ENCODE measurements at places on chromosomes 1 and 21. TPM values are rescaled to one million over a fixed set of nuclear protein-coding genes. Genes with fewer than 3 reads are reported as not detected.

DNA sequence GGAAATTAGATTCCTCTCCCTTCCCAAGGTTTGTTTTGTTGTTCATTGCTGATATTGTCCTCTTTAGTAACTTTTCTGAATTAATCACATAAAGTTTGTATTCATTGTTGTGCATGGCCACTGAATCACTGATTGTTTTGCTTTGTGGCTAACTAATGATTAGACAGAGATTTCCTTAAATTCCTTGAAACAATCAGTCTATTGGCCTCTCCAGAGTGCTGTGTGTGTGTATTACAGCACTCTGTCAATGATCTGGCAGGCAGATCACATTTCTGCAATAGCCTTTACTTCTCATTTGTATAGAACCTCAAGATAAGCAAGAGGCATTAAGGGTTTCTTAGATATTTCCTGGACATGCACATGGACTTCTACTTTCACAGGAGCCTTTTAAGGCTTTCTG lies 78.6 kb downstream of the DUSP10 start:
- DNase-seq, result no peak

GRCh38 chr1:156664767-156665411 lies 12.3 kb downstream of the NES start:
- no peak for DNase-seq

DNA sequence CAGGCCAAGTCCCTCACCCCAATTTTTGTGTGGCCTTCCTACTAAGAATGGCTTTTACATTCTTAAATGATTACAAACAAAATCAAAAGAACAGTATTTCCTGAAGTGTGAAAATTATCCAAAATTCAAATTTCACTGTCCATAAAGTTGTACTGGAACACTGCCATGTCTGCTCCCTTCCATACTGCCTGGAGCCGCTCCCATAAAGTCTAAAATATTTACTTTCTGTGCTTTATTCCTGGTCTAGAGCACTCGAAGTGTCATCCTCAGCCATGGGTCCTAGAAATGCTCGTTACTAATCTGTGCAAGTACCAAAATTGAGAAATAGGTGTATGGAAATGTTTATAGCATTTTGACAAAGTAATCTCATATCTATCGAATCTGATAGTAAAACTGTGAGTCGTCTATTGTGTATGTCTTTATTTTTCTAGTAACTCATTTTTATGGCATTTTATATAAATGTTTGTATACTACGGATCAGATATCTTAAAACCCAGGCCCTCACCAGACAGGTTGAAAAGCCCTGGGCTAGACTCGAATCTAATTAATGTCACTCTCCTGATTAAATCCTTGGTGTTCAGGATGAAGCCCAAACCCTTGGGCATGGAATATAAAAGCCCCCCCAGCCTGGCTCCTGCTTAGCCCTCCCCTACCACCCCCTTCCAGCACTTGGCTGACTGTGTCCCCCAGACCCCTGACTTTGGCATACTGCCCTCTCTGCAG lies 4.9 kb downstream of the LBR start:
- DNase-seq, result no peak

- no peak for DNase-seq
Observed at GRCh38 chr1:81752840-81753239, 47.9 kb upstream of the ADGRL2 start.

DNA sequence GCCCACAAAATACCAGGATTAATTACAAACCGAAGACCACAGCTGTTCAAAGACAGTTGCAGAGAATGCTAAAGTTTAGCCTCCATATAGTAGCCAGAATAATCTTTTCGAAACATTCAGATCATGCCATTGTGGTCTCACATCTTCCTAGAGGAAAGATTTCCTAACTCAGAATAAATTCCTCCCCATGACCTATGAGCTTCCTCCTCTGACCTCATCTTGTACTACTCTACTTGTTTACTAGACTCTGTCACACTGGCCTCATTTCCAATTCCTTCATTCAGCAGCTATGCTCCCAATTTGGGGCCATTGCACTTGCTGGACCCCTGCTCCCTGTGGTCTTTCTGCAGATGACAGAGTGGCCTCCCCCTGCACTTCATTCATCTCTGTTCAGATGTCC lies 71.8 kb upstream of the LRRC53 start:
- no peak for DNase-seq

DNA sequence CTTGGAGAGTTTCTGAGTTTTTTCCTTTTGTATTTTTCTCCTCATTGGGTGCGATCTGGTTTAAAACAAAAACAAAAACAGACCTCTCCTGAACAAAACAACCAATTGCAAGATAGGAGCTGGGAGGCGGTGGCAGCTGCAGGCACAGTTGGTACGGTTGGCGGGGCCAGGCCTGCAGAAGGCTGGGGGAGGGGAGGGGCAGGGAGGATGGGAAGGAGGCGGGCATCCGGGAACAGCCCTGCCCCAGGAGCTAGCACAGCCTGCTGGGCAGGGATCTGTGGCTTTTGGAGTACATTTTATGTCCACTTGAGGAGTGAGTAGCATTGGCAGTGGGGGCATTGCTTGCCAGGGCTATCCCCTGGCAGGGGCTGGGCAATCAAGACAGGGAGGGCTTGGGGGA lies 5.2 kb downstream of the CAPN9 start:
- DNase-seq, result no peak

The CLSTN1 gene
- polyA plus RNA-seq, result 134 TPM

The SPATA21 gene
- polyA plus RNA-seq, result not detected

The NBPF20 gene
- 1.8 TPM for polyA plus RNA-seq

DNA sequence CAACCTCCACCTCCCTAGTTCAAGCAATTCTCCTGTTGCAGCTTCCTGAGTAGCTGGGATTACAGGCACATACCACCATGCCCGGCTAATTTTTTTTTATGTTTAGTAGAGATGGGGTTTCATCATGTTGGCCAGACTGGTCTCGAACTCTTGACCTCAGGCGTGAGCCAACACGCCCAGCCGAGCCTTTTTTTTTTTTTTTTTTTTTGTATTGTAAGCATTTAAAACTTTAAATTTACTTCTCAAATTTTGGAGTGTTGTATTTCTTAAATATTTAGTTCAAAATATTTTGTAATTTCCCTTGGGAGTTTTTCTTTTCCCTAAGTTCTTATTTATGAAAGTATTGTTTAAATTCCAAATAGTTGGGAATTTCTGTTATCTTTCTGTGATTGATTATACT lies 9.2 kb upstream of the SCAF4 start:
- DNase-seq, result no peak

The HSPB7 gene
- polyA plus RNA-seq, result 5.5 TPM

GRCh38 chr21:34537838-34538237 lies 25.8 kb upstream of the KCNE1 start:
- no peak for DNase-seq

The TDRD5 gene
- polyA plus RNA-seq, result 5.5 TPM

The VWA1 gene
- 79.9 TPM for polyA plus RNA-seq

DNA sequence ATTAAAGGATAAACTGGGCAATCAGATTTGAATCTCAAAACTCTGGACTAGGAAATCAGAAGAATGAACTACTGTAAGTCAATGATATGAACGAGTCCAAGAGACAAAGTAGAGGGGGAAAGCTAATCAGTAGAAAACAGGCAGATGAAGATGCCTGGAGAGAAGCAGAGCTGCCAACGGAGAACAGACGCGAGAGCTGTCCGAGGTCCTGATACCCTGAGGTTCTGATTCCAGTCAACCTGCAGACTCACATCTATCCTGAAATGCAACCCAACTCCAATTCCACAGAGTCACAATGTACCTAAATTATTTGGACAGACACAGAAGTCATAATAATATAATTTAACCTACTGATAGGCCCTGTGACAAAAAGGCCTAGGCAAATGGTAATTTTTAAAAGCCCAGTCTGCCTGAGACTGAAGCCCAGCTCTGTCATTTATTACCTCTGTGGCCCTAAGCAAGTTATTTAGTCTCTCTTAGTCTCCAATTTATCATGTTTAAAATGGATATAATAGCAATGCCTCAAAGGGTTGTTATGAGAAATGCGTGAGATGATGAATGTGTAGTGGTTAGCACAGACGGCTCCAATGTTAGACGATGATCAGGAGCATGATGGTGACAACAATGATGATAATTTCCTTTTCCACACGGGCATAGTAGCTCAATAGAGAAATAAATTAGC lies 33.4 kb downstream of the RGS7 start:
- peak; percentile 39 for DNase-seq

DNA sequence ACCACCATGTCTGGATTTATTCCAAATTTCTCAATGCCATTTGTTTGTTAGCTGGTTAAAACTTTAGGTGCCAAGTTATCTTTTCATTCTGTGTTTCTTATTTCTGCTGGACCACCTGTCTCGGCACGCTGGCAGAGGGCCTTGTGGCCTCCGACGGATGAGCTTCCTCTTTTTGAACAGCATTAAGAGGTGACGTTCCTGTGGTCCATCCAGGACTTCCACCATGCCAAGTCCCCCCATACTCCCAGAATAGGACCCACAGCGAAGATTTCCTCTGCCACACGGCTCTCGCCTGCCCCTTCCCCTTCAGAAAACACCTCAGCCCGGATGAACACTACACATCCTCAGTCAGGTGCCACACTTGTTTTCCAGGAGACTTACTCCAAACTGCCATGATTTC lies 73.8 kb downstream of the NTPCR start:
- DNase-seq, result no peak

DNA sequence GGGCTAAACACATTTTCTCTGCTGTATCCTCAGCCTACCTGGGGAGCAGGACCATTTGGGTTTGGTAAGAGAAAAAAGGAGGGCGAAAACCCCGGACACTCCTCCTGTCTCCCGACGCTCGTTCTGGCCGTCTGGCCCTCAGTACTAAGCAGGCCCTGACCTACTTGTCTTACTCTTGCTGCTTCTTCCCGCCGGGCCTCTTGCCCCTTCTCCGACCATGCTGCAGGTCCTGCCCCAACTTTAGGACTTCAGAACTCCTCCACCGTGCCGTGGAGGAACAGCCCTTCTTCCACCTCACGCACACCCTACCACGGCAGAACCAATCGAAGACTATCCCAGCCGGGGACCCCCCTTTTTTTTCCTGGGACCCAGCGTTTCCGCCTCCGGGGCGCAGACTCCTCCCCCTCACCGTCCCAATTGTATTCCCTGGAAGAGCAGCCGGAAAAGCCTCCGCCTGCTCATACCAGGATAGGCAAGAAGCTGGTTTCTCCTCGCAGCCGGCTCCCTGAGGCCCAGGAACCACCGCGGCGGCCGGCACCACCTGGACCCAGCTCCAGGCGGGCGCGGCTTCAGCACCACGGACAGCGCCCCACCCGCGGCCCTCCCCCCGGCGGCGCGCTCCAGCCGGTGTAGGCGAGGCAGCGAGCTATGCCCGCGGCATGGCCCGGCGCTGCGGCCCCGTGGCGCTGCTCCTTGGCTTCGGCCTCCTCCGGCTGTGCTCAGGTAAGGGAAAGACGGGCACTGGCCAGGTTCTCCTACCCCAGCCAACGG lies at the start of gene CHRNB2:
Gene CHRNB2 (plus strand): TSS at position 393 of the 771 bp plus-strand sequence. CDS start 267 bp downstream, at position 660.
- peak; percentile 41 for DNase-seq

DNA sequence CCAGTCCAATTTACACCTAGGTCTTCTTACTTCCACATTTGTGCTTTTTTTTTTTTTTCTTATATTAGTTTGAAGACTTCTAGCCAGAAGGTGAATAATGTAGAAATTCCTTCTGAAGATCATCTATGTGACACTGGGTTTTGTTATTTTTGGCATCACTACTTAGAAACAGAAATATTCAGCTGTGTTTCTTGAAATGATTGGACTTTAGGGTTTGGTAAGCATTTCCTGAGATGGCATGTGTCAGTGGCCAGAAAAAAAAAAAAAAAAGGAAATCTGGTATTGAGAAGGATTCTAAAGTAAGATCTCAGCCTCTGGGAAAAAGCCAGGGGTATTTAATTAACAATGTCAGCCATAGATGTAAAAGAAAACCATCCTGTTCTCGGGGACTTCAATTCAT lies 43.4 kb upstream of the LRRC8C start:
- no peak for DNase-seq

The LCK gene
- polyA plus RNA-seq, result 6.2 TPM

GRCh38 chr1:33122483-33123178 lies 41.7 kb downstream of the AZIN2 start:
- DNase-seq, result no peak

DNA sequence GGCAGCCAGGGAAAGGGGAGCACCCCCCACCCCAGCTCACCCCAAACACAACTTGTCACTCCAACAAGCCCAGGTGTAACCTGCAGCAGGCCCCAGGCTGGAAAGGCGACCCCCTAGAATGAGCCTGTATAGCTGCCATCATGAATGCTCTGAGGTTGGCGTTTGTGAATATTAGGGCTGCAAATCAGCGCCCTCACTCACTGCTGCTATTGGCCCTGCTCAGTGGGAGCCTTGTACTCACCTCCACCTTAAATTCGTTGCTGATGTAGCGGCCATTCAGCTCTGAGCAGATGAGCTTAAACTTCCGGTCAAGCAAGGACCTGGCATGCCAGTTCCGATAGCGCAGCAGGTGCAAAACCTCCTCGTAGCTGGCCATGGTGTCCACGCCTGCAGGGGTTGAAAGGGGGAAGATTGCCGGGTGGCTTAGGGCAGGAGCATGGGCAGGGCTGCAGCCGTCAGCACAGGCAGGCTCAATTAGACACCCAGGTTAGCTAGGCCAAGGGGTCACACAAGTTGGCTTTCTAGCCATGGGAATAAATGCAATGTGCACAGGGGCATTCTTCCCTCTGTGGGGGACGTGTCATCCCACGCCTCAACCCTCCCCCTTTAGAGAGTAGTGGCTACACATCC lies 81.7 kb downstream of the PIK3CD start:
- DNase-seq, result no peak

- DNase-seq, result no peak
Observed at GRCh38 chr1:205373798-205374175, 17.1 kb upstream of the KLHDC8A start.

DNA sequence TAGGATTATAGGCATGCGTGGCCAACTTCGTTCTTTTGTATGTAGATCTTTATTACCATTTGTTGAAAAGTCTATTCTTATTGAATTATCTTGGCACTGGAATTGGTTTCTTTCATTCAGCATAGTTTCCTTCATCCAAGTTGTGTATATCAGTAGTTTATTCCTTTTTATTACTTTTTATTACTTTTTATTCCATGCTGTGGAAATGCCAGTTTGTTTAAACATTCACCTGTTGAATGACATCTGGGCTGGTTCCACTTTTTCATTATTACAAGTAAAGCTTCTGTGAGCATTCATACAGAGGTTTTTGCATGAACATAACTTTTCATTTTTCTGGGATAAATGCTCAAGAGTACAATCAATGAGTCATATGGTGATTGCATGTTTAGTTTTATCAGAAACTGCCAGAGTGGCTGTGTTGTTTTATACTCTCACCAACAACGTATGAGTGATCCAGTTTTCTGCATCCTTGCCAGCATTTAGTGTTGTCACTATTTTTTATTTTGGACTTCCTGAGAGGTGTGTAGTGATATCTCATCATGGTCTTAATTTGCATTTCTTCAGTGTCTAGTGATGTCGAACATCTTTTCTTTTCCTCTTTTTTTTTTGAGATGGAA lies 28.6 kb downstream of the PTPRU start:
- DNase-seq, result no peak

The GSTM1 gene
- 119 TPM for polyA plus RNA-seq
